Colonic mucosa (tissue), 4 donors: ENCODE measurements at places on chromosomes 3 and 15. TPM values are rescaled to one million over a fixed set of nuclear protein-coding genes. Genes with fewer than 3 reads are reported as not detected.

SPINK8 gene
- total RNA-seq = not detected

POMGNT2 gene
- 5.2 TPM for total RNA-seq

DNA sequence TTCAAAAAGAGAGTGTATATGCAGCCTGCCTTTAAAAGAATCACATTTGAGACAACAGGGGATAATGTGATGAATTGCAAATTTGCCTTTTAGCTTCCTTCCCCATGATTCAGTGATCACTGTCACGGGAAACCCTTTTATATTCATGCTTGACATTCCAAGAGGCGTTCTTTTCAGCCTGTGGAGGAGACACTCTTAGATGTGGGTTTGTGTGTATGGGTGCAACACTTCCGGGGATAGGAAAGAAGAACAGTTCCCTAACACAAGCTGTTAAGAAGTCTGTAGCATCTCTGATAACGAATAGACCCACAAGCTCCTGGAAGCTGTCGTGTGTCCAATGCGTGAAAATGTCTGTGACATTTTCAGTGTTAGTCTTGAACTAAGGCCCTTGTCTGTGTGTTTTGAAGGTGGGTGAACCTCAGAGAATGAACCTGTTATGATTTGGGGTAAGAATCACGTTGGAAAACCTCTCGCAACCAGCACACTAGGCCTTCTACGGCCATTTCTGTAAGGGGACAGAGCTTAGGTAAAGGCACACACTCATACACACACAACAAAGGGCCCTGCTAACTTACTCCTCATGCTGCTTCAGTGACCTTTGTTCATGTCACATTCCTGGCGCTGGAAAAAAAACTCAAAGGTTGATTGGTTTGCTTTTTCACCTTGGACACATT, 229.2 kb upstream of the ST8SIA2 start:
- peak; percentile 49 for DNase-seq

DNA sequence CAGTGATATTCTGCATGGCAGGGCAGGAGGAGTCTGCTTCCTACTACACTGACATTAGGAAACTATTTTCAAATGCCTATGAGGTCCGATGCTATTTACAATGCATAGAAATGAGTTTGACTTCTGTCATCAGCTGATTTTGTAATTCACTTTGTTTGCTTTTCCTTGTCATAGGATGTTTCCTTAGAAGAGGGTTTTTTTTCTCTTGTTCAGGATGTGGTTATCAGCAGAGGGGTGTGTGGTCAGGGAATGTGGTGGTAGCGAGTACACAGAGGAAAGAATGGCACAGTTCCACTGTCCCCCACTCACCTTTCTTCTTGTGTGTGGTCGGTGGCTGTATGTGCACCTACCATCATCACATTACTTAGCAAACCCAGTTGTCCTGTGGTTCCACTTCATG, 231.5 kb downstream of the LRTM1 start:
- no peak for DNase-seq

DNA sequence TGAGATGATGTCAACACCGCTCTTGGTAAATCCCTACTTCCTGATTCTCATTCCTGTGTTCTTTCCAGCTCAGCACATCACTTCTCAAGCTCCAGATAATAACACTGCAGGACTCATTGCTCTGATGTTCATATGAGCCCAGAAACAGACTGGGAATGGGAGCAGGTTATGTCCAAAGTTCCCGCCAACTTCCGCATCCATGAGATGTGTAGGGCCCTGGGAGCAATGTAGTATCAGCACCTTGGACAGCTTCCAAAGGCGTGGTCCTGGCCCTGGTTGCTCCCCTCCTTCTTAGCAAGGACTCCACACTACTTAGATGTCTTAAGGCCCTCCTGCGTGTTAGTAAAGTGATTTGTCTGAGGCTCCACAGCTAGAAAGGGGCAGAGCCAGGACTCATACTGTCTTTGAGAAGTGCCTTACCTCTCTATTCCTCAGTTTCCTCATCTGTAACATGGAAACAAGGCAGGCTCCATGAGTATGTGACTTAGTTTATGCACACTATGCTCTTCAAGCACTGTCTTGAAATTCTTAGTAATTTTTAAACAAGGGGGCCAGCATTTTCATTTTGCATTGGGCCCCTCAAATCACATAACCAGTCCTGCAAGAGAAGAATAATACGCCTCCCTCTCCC, 27.9 kb upstream of the SLC6A1 start:
- DNase-seq = no peak

DNA sequence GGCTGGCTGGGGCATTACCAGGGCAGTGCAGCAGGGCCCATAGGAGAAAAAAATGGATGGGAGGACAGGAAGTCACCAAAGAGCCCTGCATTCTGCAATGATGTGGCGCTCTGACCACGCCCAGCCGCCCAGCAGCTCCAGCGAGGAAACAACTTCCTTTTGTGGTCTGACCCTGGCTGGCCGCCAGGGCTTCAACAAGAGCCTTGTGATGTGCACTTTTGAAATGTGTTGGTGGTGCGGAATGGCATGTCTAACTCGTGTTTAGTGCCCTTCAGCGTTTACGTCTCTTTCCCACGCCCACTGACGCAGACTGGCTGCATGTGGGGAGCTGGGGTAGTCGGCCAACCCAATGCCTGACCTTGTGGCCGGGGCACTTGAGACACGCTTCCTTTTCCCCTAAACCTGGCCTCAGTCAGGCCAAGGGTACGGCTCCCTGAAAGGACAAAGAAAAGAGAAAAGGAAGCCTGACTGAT, 81.9 kb upstream of the CTNNB1 start:
- peak; percentile 93 for DNase-seq

DNA sequence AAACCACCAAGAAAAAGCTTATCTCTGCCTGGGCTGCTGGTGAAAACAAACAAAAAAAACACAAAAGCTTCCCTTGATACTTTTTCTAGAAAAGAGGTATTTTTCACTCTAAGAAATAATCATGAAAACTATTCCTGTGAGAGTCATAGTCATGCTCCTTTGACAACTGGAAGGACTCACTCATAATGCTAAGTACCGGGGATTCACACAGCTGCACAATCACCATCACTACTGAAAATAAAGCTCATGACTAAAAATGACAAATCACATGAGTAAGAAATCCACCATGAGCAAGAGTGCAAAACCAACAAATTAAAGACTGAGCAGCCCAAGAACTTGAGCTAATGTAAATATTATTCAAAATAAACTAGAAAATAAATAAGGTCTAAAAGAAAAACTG, 10.6 kb upstream of the POU1F1 start:
- DNase-seq = no peak

- peak; percentile 53 for DNase-seq
Observed at GRCh38 chr3:123421353-123422174, 27.3 kb downstream of the ADCY5 start.
